ENCODE measurements at places on chromosomes 4 and X.

GRCh38 chr4:36267486-36268268 lies 13.7 kb upstream of the DTHD1 start:
- DNase-seq: no peak

DNA sequence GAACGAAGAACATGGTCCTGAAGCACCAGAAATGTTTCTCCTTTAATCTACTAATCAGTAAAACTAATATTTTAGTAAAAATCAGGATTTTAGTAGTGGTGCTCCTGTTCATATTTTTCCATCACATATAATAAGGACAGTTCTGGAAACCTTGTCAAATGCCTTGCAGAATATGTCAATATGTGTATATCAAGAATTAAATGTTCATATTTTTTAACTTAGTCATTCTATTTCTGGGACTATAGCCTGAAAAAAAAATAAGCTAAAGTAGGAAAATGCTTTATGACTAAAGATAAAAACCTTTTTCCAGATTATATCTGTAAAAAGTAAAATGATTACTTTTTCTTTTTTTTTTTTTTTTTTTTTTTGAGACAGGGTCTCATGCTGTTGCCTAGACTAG lies 65.1 kb downstream of the MAB21L2 start:
- DNase-seq: no peak

- no peak for DNase-seq
These were observed 3.2 kb upstream of the ASMTL start for GRCh38 chrX:1455948-1456280.

DNA sequence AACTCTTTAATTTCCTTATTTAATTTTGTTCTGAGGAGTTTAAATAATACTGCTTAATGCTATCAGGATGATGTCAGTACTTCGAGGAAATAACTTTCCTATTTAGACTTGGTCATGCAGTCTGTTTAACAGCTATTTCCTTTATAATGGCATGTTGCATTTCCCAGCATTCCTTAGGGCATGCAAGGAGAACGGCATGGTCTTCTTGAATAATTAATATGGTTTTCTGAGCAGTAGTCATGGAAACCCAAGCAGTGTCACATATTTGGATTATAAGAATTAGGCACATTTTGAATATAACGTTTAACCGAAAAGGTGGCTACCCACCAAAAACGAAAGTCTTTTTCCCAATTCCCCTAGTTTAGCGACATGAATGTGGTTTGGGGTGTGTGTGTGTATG lies 76.0 kb downstream of the AFF2 start:
- no peak for DNase-seq

- DNase-seq: no peak
These were observed 40.8 kb downstream of the ZNF518B start for GRCh38 chr4:10416441-10416840.

DNA sequence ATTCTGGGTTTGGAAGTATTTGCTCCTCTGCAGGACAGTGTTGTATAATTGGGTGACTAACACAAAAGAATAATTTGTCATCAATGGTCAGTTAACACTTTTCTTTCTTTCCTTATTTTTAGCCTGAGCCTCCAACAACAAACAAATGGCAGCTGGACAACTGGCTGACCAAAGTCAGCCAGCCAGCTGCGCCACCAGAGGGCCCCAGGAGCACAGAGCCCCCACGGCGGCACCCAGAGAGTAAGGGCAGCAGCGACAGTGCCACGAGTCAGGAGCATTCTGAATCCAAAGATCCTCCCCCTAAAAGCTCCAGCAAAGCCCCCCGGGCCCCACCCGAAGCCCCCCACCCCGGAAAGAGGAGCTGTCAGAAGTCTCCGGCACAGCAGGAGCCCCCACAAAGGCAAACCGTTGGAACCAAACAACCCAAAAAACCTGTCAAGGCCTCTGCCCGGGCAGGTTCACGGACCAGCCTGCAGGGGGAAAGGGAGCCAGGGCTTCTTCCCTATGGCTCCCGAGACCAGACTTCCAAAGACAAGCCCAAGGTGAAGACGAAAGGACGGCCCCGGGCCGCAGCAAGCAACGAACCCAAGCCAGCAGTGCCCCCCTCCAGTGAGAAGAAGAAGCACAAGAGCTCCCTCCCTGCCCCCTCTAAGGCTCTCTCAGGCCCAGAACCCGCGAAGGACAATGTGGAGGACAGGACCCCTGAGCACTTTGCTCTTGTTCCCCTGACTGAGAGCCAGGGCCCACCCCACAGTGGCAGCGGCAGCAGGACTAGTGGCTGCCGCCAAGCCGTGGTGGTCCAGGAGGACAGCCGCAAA lies 106.0 kb downstream of the KLHL8 start:
- DNase-seq: no peak

DNA sequence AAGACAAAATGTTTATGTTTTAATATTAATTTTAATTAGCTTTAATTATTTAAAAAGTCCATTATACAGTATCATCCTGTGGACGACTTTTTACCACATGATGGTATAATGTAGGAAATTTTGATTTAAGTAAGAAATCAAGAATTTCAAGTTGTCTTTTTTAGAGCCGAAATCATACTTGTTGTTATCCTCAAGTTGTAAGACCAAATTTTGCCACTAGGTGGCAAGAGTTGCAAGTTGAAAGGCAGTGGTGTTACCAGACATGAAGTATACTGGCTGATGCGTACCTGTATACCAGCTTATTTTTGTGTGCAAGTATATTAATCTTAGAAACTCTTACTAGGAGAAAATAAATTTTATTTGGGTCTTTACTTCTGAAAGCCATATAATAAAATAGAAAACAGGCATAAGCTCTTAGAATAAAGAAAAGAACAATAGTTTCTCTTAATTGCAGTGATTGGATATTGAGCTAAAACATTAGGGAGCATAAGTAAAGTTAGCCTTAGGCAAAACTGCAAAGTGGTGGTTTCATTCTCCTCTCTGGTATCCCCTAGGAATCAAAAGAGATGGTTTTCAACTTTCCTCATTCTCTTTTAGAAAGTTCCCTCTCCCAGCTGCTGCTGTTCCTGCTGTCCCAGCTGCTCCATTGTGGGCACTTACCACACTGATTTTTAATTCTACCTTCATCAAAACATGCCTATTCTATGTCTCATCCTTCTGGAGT lies 118.0 kb upstream of the WDFY3 start:
- peak; percentile 79 for DNase-seq

DNA sequence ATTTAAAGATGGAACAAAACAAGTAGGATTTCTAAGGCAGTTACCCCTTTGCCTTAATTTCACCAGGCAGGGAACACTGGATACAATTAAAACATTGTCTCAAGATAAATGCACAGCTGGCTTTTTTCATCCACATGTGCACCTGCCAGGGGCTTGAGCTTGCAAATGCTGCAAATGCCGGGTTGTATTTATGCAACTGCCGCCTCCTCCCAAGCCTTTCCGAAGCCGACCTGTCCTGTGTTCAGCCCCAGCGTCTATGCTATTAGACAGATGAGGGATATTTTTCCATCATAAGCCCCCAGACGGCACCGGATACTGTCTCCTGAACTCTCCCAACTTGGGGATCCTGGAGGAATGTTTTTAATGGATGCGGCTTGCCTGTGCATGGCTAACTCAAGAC lies 251.6 kb downstream of the CRLF2 start:
- DNase-seq: no peak

DNA sequence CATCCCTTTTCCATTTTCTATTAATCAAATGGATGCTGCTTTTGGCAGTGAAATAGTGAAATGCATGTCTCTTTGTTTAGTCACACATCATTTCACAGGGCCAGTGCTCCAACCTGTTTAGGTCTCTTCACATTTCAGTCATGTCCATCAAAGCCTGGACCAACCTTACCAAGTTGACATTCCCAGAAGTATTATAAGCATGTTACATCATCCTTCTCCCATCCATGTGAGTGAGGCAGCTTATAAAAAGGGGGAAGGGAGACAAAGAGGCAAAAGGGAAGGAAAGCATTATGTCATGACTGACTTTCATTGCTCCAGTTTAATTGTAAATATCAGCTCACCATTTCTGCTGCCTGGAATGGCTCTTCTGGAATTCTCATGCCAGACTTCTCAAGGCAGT lies 94.4 kb downstream of the NWD2 start:
- no peak for DNase-seq

DNA sequence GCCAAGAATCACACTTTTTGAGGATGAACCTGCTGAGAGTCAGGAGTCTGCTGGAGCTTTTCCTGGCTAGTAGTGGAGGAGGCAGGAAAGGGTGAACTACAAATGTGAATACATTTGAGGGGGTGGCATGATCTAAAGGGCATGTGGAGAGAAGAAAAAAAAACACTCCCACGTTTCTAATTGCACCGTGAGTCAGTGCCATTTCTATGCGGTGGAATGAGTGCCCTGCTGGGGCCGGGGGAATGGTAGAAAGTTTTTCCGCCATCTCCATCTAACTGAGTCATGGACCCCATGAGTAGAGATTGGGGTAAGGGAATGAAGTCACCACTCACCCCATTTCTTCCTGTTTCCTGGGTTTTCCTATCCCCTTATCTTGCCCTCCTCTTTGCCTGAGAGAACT lies 19.8 kb downstream of the BEX3 start:
- no peak for DNase-seq

GRCh38 chr4:141330616-141331015 lies 109.9 kb downstream of the ZNF330 start:
- DNase-seq: peak; percentile 59

GRCh38 chr4:8067945-8068896 lies 90.4 kb downstream of the ABLIM2 start:
- no peak for DNase-seq

DNA sequence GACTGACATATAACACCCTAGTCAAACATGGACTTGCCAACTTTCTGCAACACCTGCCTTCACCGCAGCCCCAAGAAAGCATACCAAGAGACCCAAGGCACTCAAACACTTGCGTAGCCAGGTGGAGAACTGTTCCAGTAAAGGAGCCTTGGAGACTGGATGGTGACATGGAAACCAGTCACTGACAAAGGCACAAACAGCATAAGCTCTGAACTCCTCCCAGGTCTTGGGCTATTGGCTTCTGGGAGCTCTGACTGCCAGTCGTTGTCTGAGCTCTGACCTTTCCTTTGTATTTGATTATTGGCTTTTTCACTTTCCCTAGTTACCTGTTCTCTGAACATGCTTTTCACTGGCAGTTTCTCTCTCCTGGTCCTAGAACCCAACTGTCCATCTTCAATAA lies 38.3 kb downstream of the ARAP2 start:
- DNase-seq: no peak

DNA sequence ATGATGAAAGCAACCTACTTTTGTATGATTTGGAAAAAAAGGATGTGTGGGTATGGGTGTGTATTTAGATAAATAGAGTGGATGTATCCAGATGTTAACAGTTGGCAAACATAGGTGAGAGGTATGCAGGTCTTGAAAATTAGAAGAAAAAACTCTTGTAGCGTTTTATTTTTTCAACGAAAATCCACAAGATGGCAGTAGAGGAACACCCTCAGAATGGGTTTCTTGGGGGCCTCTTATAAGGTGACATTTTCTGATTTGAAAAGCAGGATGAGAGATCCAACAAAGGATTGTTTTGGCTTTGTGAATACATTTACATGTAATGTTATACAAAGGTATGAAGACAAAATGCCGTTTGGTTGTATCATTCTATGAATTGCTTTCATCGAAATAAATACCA lies 68.3 kb downstream of the FMR1NB start:
- DNase-seq: peak; percentile 76

DNA sequence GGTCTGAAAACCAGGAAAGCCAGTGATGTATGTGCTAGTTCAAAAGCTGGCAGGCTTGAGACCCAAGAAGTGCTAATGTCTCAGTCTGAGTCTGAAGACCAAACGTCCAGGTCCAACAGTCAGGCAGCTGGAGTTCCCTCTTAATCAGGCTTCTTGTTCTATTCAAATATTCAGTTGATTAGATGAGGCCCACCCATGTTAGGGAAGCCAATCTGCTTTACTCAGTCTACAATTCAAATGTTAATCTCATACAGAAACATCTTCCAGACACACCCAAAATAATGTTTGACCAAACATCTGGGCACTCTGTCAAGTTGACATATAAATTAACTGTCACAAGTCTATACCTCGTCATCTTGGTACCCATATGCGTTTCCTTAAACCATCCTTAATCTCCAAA lies 72.4 kb upstream of the IL2 start:
- no peak for DNase-seq
